ENCODE measurements at places on chromosomes 3 and 15.

- DNase-seq, result no peak
These were observed 182.7 kb downstream of the MEIS2 start for GRCh38 chr15:36917411-36918267.

DNA sequence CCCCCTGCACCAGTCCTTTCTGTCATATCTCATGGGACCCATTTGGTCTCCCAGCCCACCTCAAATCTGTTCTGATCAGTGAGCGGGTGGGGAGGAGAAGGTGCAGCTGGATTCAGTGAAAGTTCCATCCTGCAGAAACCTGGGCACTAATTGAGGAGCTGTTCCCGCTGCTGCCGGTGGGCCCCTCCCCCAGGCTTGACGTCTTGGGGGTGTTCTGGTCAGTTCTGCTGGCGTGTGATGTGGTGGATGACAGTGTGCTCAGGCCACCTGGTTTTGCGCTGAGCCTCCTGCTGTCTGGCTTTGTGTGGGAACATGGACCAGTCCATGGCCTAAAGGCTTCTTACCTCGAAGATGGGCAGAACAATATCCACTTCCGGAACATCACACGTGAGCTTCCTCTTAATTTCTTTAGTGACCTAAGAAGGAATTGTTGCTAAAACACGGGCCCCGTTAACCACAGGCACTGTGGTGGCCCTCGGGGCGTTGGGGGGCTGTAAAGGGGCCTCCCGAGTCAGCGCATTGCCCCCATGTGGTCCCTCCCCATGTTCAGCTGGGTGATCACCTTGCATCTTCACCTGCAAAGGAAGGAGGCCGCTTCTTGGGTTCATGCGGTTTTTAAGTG is 59.7 kb downstream of the RGMA start:
- DNase-seq, result no peak

GRCh38 chr3:52434491-52435115 is 10.3 kb downstream of the SEMA3G start:
- no peak for DNase-seq

- peak; percentile 51 for DNase-seq
These were observed 835 bp downstream of the SEMA5B start for GRCh38 chr3:123026565-123027291.

DNA sequence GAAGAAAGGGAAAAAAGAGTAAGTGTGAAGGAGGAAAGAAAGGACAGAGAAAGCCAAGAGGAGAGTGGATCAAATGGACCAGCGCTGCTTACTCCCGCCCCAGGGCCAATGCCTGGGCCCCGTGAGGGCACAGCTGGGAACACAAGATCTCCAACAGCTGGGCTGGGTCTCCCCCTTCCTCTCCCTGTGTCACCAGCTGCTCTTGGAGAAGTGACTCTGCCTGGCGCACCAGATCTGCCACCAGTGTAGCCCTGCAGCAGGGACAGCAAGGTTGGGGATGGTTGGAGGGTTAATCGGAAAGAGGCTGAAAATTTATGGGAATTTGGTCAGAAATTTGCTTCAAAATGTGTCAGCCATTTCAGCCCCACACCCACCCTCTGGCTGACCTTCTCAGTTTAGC is 8.4 kb downstream of the CDAN1 start:
- no peak for DNase-seq

GRCh38 chr15:50145451-50145872 is 26.4 kb upstream of the ATP8B4 start:
- DNase-seq, result no peak

GRCh38 chr15:25407950-25408349 is 30.9 kb downstream of the UBE3A start:
- no peak for DNase-seq

GRCh38 chr3:155323063-155323666 is 29.7 kb upstream of the STRIT1 start:
- DNase-seq, result no peak

DNA sequence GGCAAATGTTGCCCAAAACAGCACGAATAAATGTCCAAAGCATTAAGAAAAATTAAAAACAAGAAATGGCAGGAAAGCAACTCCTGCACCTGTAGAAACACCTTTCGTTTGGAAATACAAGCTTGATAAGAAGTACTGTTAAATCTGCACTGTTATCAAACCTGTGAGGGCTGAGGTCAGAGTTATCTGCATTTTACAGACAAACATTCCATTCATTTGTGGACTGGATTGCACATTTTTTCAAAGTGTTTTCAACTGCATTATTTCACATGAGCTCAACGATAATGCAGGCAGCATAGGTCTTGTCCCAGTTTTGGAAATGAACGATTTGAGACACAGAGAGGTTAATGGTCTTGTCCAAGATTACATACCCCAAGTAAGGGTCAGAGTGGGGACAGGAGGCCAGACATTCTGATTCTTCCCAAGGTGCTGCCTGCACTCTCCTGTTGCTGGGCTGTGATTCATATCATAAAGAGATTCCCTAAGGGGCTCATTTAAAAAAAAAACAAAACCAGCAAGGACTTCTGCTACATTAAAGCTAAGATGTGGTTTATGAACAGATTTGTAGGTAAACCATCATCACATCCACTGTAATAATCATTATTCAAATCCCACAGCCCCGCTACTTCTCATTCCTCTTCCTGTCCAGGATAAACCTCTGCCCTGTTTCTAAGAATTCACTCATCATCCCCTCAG is 13.0 kb downstream of the GUCA1C start:
- DNase-seq, result no peak

DNA sequence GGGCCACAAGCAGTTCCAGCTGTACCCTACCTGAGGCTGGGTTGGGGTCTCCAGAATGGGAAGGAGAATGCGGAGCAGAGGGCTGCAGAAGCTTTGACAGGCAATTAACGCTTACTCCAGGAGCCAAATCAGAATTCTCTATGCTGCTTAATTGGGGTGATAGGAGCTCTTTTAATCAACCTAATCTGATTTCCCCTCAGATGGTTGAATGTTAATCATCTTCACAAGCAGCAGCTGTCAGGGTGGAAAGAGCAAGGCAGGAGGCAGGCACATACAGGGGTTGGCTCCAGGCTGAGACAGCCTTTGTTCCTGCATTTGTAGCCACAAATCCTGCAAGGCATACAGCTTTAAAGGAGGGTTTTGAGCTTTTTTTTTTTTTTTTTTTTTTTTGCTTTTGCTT is 2.6 kb downstream of the CILP start:
- no peak for DNase-seq

GRCh38 chr15:74430510-74430951 is 3.2 kb downstream of the SEMA7A start:
- DNase-seq, result no peak

- no peak for DNase-seq
These were observed 15.2 kb downstream of the TRNT1 start for GRCh38 chr3:3141939-3142338.

GRCh38 chr3:5423076-5423475 is 235.6 kb downstream of the EDEM1 start:
- DNase-seq, result no peak

Data from mesothelial cell of epicardium (in vitro differentiated cells).